Hematopoietic multipotent progenitor cell treated with erythropoietin and hydrocortisone succinate and interleukin-3 and kit ligand, for 4 days (in vitro differentiated cells): ENCODE measurements at places on chromosomes 4 and X.

GRCh38 chr4:186472948-186473347 is 82.4 kb downstream of the MTNR1A start:
- peak; percentile 10 for DNase-seq

DNA sequence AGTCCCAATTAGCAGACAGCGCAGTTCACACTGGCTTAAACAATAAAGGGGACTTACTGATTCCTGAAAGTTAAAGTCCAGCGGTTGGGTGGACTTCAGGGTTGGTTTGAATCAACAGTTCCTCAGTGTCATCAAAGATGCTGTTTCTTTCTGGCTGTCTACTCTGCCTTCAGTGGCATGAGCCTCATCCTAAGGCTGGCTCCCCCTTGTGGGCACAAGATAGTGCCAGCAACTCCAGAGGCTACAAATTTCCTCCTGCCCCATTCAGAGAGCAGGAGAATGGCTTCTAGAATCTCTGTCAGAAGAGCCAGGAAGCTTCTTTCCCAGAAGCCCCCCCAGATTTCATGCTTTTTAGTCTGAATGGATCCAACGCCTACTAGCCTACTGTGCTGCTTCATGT is 82.4 kb upstream of the MTM1 start:
- peak; percentile 76 for DNase-seq

DNA sequence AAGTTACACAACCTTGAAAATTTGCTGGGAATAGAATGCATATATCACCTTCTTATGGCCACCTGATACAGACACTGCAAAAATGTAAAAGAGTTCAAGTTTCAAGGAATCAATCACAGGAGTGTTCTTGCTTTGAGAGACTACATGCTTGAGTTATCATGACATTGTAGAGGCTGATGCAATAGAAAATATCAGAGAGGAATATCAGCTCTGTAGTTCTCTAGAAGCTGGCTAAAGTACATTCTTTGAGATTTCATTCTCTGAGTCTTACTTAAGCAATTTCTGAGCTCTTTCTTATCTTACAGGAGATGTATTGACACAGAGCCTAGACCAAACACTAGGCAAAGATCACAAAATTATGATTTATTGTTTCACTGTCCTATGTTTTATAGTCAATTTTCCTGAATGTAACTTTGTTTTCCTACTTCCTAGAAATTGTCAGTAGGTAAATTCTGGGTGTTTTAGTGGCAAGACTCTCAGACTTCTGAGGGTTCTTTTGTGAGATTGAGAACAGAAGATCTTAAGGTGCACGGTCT is 152.1 kb upstream of the HPGD start:
- DNase-seq = no peak

GRCh38 chrX:154308108-154308946 is 12.7 kb downstream of the TKTL1 start:
- peak; percentile 79 for DNase-seq

GRCh38 chr4:10089346-10089745 is 27.3 kb downstream of the WDR1 start:
- peak; percentile 35 for DNase-seq

- no peak for DNase-seq
Observed at GRCh38 chr4:128915544-128915943, 106.0 kb downstream of the JADE1 start.

DNA sequence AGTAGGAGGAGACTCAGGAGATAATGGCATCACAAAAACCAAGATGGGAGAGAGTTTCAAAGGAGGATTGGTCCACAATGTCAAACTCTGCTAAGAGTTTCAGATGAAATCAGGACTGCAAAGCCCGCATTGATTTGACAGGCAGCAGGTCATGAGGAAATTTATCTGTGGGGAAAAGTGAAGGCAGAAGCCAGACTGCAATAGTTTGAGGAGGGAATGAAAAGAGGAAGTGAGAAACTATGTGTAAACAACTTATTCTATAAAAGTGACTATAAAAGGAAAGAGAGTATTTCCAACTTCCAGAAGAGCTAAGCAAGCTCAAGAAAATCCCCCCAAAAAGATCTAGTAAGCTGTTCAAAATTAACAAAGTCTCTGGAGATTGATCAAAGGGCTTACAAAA is 66.3 kb upstream of the DGKK start:
- peak; percentile 2 for DNase-seq

DNA sequence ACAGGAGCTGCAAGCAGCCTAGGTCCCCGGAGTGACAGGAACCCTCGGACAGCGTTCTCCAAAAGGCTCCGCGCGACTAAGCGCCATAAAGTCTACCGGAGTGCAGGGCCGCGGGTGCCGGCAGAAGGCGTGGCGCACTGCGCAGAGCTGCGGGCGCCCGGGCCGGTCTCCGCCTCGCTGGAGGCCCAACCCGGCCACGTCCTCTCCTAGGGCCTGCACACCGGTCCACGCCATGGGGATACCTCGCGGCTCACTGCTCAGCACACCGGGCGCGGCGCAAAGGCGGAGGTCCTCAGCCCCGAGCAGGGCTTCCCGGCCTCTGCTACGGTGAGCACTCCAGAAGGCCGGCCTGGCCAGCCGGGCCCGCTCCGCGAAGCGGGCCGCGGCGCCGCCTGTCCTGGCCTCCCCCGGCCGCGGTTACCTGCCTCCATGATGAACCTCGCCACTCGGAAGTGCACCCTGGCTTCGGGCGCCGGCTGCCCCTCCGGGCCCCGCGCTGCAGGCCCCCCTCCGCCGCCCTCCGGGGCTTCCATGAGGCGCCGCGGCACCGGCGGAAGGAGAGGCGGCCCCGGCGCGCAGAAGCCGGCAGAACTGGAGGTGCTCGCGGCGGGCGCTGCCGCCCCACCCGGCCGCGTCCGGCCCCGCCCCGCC is at the start of gene CCNQ:
Gene CCNQ (minus strand): TSS at position 599 of the 651 bp plus-strand sequence. CDS start 66 bp downstream, at position 533.
- DNase-seq = peak; percentile 49

DNA sequence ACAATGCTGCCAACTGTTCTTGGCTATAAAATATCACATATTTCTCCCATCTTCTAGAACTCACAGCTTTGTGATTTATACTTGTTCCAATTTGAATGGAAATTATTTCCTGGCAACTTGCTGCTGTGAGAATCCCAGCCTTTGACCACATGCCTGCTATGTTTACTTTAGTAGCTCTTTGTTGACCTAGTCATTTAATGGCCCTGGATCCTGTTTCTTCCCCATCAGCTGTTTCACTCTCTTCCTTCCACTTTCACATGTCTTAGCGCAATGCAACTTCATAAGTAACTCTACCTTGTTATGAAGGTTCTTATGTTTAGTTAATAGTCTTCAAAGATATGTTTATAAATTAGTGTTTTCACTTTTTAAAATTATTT is 1973.6 kb upstream of the AGA start:
- DNase-seq = no peak

GRCh38 chr4:64001229-64001898 is 407.9 kb downstream of the TECRL start:
- DNase-seq = no peak
